GM12892 (cell line): ENCODE measurements at places on chromosomes 5 and 9.

GRCh38 chr9:98135938-98136337 is 16.9 kb upstream of the TRIM14 start:
- DNase-seq: no peak

DNA sequence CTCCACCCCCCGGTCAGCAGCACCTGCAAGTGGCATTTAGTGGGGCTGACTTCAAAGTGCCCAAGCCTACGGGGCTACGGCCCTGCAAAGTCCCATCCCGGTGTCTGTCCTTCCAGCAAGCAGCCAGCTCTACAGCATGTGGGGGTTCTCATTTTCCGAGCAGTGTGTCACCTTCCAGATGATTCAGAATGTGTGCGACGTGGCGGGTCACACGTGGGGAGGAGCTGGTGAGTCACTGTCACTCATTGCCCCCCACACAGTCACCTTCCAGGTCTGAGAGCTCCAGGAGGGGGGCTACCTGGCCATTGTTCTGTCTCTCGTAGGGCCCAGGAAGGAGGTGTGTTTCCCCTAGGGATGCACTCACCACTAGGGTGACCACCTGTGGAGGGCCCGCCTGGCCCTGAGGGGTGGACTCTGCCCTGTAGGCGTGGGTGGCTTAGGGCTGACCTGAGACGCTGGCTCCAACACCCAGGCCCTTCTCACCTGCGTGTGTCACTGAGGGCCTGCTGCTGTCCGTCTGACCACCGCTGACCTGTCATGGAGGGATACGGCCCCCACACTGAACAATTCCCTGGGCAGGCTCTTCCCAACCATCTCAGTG is 70.2 kb downstream of the SEMA4D start:
- no peak for DNase-seq

- no peak for DNase-seq
These were observed 57.5 kb upstream of the FCN1 start for GRCh38 chr9:134975253-134975652.

DNA sequence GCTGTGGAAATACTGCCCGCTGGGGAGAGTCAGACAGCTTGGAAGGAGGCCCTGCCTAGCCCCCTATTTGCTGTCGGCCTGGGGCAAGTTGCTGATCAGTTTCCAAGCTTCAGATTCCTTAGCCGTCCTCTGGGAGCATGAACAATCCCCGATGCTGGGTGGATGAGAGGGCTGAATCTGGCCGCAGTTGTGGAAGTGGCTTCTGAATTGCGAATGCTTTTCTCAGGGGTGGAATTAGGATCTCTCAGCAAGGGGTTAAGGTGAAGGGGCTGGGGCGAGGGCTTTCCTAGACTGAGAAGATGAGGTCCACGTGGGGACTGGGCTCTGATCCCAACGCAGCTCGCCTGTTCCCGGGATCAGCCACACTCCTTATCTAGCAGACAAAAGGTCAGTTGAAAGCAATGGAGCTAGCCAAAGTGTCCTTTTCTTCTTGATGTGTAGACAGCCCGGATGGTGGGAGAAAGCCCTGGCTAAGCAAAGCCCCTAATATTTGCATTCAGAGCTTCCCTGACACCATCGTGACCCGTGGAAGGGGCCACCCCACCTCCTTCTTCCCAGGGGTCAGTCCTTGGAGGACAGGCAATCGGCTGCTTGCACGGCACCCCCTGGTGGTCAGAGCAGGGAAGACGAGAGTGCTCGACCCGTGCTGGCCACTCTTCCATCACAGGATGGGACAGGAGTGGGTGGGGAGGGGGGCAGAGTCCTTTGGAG is 54.9 kb downstream of the COL15A1 start:
- DNase-seq: peak; percentile 47

- no peak for DNase-seq
These were observed 3.0 kb downstream of the ARSI start for GRCh38 chr5:150299571-150300327.

GRCh38 chr5:93431250-93431649 is 149.8 kb downstream of the NR2F1-AS1 start:
- no peak for DNase-seq

DNA sequence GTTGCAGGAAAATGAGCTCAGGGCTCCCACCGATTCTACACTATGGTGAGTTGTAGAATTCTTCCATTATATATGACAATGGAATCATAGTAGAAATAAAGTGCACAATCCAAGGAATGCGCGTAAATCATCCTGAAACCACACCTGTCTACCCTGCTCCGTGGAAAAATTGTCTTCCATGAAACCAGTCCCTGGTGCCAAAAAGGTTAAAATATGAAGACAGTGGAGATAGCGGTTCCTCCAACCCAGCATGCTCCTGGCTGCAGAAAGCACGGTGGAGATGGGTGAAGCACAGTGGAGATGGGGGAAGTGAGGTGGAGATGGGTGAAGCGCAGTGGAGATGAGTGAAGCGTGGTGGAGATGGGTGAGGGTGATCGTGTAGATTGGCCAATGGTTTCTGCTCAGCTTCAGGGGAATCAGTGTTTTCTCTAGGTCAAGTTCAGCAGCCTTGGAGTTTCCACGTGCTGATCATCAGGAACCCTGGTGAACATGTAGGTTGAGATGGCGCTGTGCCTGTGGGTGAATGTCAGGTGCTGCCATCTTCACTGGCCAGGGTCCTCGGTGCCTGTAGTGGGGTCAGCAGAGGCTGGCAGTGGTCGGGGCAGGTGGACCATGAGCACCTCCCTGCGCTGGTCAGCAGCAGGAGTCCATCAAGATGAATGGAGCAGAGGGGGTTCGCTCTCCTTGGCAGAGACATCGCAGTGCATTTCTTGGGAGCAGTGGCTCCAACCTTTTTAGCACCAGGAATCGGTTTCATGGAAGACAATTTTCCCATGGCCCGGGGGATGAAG is 20.3 kb downstream of the PAEP start:
- DNase-seq: no peak

DNA sequence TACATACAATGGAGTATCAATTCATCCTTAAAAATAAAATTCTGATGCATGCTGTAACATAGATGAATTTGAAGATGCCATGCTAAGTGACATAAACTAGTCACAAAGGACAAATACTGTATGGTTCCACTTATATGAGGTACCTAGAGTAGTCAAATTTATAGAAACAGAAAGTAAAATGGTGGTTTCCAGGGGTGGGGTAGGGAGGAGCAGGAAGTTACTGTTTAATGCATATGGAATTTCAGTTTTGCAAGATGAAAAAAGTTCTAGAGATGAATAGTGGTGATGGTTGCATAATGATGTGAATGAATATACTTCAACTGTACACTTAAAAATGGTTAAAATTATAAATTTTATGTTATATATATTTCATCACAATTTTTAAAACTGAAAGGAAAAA is 57.3 kb upstream of the FNIP1 start:
- no peak for DNase-seq

DNA sequence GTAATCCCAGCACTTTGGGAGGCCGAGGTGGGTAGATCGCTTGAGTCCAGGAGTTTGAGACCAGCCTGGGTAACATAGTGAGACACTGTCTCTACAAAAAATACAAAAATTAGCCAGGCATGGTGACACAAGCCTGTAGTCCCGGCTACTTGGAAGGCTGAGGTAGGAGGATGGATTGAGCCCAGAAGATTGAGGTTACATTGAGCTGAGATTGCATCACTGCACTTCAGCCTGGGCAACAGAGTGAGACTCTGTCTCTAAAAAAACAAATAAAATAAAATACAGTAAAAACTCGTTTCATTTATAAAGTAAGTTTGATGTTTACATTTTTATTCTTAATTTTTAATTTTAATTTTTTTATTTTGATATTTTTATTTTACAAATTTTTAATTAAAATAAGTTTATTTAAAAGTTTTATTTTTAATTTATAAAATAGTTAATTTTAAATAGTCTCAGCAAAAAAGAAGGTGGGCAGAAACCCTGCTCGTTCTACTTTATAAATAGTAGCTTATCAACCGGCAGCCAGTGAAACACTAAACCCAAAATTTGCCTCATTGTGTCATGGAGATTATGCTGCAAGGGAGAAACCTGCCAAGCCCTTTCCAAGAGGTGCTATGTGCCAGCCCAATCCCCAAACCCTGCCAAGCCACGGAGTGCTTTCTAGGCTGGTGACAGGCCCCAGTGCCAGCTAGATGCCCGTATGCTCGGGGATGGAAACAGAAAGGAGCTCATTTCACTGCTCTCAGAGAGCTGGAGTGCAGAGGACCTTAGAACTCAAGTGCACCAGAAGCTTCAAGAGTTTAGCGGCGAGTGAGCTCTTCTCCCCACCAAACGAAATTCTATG is 38.9 kb downstream of the SERINC5 start:
- DNase-seq: no peak

GRCh38 chr5:80757290-80757689 is 102.5 kb upstream of the DHFR start:
- no peak for DNase-seq

DNA sequence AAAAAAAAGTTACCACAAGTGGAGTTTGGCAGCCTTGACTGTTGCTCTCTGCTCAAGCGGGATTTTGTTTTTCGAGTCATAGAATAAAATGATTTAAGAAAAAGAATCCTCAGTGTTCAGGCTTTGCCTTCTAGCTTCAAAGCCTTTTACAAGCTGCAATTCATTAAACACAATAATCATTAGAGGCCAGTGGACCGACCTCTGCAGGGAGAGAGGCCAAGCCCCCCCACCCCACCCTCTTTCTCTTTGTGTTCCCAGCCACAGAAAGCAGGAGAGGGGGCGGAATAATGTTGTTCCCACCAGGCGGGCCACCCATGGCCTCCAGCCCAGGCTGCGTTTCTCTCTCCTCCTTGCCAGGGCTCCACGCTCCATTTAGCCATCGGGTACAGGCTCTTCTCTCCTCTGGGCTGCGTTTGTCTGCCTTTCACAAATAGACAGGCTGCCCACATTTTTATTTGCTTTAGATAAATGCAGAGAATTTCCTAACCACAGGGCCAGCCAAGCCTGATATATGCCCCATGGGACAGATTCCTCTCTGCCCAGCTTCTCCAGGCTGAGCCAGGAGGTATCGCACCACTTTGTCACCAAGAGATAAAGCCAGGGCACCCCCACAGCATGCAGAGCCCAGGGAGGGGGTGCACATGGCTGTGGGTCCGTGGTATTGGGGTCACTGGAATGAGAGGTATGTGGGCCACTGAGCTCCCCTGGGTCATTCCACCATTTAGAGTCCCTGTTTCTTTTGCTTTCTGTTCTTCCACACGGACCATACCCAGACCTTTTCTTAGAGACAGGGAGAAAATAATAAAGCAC is 318.8 kb downstream of the PIK3R1 start:
- no peak for DNase-seq

GRCh38 chr9:130990978-130991777 is 17.8 kb upstream of the LAMC3 start:
- DNase-seq: no peak

DNA sequence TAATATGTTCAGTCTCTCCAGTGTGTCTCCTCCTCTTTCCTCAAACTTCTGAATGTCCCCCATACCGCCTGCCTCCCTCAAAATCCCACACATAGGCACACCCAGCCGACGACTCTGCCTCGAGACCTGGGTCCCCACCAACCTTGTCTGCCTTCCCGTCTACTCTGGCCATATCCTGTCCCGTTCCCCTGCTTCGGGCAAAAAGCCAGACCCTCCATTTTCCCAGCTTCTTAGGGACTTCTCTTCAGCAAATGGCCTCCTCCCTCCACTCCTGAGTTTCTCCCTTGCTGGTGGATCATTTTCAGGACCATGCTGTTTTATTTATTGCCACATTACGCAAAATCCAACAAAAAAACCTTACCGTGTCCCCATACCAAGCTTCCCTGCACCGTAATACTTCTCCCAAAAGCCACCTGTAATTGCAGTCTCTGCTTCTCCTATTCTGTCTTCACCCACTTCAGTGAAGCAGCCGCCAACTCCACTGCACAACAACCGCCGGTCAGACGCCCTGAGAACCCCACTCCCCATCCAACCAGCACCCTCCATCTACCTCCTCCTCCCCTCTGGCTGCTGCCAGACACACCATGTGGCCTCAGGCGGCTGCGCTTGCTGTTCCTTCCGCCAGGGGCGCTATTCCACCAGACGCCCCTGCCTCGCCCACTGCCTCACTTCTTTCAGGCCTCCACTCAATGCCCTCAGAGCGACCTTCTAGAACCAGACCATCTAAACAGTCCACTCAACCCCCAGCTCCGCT is 117.0 kb downstream of the TRPM6 start:
- DNase-seq: peak; percentile 31

- no peak for DNase-seq
These were observed 268.9 kb downstream of the ENC1 start for GRCh38 chr5:74371621-74372020.

DNA sequence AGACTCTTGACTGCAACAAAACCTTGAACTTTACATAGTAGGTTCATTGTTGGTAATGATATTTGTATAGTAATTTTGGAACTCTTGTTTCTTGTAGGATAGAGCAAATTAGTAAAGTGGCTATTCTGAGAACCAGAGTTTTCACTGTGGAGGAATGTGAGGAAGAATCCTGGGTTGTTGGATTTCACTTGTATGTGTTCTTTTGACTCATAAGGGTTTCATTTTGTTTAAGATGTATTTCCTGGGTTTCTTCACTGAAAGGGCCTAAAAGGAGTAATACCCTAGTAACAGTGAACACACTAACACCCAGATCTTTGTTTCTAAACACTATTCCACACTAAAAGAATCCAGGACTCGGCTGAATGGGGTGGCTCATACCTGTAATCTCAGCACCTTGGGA is 20.1 kb downstream of the TTC1 start:
- no peak for DNase-seq

DNA sequence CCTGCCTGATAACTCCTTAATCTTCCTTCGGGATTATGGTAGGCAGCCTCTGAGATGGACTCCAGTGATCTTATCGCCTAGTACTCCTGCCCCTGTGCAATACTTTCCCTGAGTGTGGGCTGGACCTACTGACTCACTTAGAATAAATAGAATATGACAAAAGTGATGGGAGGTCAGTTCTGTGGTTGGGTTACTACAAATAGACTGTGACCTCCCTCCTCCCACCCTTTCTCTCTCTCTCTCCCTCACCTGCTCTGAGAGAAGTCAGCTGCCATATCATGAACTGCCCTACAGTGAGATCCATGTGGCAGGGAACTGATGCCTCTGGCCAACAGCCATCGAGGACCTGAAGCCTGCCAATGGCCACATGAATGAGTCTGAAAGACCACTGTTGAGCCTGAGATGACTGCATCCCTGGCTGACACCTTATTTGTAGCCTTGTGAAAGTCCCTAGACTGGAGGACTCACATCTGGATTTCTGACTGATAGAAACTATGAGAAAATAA is 31.7 kb downstream of the NRG2 start:
- no peak for DNase-seq

- DNase-seq: no peak
These were observed 171.9 kb upstream of the SLC12A2 start for GRCh38 chr5:127911619-127912018.

DNA sequence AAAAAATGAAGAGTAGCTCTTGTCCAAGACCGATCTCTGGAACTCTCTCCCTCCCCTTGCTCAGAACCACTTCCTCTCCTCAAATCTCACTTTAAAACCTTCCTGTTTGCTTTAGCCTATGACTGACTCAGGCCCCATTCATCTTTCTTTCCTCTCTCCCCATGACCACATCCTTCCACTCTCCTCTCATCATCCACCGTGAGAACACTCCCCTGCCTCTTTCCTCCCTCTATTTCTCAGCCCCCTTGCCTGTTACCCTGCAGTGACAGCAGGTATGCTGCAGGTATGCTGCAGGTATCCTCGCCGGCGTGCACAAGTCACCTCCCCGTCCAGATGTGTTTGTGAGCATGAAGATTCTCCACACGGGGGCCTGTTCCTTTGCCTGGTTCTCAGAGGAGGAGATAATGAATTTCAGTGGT is 505.3 kb downstream of the CCDC171 start:
- DNase-seq: no peak
